ENCODE measurements at places on chromosomes 1 and 21. TPM values are rescaled to one million over a fixed set of nuclear protein-coding genes. Genes with fewer than 3 reads are reported as not detected.

DNA sequence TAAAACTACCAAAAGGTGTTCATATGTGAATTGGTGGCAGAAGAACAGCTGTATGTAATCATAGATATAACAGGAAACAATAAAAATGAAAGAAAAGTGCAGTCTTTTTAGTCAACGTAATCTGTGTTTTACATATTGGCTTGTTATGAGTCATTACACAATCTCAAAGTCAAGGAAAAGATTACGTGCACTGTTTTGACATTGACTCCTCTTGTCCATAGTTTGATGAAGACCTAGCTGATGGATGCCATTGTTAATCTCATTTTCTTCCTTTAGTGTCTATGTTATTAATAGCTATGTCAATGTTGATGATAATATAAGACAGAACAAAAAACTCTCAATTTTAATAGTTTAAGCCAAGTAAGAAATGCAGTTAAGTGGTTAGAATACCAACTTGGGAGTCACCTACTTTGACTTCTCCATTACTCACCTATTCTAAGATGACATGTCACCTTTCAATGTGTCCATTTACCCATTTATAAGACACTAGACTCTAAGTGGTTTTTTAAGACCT lies 84.5 kb upstream of the SAMSN1 start:
- no peak for DNase-seq
- no peak overlapping the region for H3K4me3 ChIP-seq
- H3K27me3 ChIP-seq: no peaks in the 10 kb centered on the region
- H3K27ac ChIP-seq: no peak overlapping the region
- H3K4me1 ChIP-seq: no peaks in the 10 kb centered on the region
- no peaks in the 10 kb centered on the region for H3K36me3 ChIP-seq

- no peak for DNase-seq
- H3K36me3 ChIP-seq: no peaks in the 10 kb centered on the region
- H3K27ac ChIP-seq: no peak overlapping the region
- no peaks in the 10 kb centered on the region for H3K27me3 ChIP-seq
- H3K4me3 ChIP-seq: no peak overlapping the region
- H3K4me1 ChIP-seq: peaks cover 39% of the 10 kb centered on the region
These were observed 82.2 kb upstream of the LMO4 start for GRCh38 chr1:87246436-87246835.

DNA sequence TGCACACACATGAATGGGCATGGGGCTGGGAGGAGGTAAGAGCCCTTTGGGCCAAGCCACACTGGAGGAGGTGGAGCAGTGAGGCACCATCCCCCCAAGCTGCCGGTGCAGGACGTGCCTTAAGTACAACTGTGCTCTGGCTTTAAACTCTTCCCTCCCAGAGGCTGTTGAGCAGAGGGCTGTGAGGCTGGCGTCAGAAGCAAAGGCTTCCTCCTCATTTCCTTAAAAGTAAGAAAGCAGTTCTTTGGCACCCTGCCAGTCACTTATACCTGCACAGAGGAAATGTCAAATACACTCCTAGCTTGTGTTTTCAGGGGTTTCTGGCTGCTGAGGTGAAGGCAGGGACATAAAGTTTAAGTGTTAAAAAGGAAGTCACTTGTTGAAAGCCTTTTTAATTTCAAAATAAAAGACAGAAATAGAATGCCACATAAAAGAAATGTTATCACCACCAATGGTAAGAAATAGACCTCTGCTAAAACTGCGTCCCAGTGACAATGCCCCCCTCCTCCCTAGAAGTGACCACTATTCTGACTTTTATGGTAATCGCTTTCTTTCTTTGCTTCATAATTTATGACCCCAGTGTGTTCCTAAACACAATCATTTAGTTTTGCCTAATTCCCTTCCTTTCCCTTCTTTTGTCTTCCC lies 33.0 kb downstream of the LAMC2 start:
- no peak overlapping the region for H3K27ac ChIP-seq
- peaks cover 22% of the 10 kb centered on the region for H3K36me3 ChIP-seq
- H3K4me3 ChIP-seq: no peak overlapping the region
- no peaks in the 10 kb centered on the region for H3K27me3 ChIP-seq
- DNase-seq: no peak

- no peak overlapping the region for H3K4me3 ChIP-seq
- no peaks in the 10 kb centered on the region for H3K4me1 ChIP-seq
- no peaks in the 10 kb centered on the region for H3K27me3 ChIP-seq
These were observed 21.9 kb downstream of the SH2D2A start for GRCh38 chr1:156794506-156795373.

DNA sequence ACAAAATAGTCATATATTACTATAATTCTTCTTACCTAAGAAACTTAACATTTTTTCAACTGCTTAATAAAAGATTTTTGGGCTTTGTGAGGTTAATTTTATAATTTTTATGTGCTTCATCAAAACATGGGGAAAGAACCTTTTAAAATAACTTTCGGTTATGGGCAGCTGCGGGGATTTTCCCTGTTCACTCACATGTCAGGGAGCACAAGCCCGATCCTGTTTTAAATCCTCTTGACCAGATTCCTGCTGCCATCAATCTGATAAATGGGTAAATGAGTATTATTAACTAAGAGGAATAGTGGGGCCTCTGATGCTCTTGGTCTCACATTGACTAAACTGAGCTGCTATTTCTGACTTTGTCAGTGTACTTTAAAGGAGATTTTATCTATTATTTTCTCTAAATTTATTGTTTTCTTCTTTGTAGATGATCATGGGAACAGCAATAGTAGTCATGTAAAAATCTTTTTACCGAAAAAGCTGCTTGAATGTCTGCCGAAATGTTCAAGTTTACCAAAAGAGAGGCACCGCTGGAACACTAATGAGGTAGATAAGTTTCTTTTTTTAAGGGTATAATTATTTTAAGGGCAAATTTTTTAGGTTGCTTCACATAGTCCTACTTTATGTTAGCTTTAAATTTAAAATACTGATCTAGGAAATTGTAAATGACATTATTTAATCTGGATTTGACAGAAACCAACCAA lies 39.6 kb downstream of the CAMTA1 start:
- no peaks in the 10 kb centered on the region for H3K27me3 ChIP-seq
- no peak overlapping the region for H3K27ac ChIP-seq
- H3K4me3 ChIP-seq: no peak overlapping the region

Gene NTMT2
- not detected for total RNA-seq

- no peak overlapping the region for H3K4me3 ChIP-seq
- DNase-seq: no peak
- peaks cover 26% of the 10 kb centered on the region for H3K4me1 ChIP-seq
- no peaks in the 10 kb centered on the region for H3K36me3 ChIP-seq
- no peaks in the 10 kb centered on the region for H3K27me3 ChIP-seq
These were observed 81.0 kb upstream of the AKT3 start for GRCh38 chr1:243930822-243931671.

GRCh38 chr1:55329091-55329490 lies 113.9 kb upstream of the USP24 start:
- no peaks in the 10 kb centered on the region for H3K36me3 ChIP-seq
- no peak overlapping the region for H3K4me3 ChIP-seq
- no peaks in the 10 kb centered on the region for H3K27me3 ChIP-seq
- DNase-seq: no peak
- no peak overlapping the region for H3K27ac ChIP-seq

- H3K27ac ChIP-seq: no peak overlapping the region
- no peak for DNase-seq
- H3K4me1 ChIP-seq: no peaks in the 10 kb centered on the region
- no peaks in the 10 kb centered on the region for H3K36me3 ChIP-seq
These were observed 2.3 kb upstream of the TCP10L start for GRCh38 chr21:32587651-32588050.

- DNase-seq: no peak
- no peaks in the 10 kb centered on the region for H3K27me3 ChIP-seq
- peaks cover 26% of the 10 kb centered on the region for H3K36me3 ChIP-seq
These were observed 725 bp downstream of the RTCA start for GRCh38 chr1:100266741-100267140.

DNA sequence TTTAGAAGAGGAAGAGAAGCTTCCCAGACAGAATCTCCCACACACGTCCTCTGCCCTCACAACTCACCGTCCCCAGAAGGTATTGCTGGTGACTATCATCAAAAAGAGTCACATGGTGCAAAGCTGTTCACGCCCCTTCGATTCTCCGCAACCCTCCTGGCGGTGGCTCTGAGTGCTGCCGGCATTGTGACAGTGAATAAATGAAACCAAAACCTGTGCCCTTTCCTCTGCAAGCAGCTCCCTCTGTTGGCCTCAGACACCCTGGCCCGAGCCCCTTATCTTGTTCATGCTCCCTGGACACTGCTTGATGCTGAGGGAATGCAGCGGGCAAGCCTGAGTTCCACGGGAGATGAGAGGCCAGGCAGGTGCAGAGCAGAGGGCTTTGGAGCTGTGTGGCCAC lies 510.3 kb downstream of the NPHP4 start:
- no peaks in the 10 kb centered on the region for H3K4me1 ChIP-seq
- H3K4me3 ChIP-seq: no peak overlapping the region
- H3K27ac ChIP-seq: no peak overlapping the region

Gene TRIM67
- total RNA-seq: not detected

DNA sequence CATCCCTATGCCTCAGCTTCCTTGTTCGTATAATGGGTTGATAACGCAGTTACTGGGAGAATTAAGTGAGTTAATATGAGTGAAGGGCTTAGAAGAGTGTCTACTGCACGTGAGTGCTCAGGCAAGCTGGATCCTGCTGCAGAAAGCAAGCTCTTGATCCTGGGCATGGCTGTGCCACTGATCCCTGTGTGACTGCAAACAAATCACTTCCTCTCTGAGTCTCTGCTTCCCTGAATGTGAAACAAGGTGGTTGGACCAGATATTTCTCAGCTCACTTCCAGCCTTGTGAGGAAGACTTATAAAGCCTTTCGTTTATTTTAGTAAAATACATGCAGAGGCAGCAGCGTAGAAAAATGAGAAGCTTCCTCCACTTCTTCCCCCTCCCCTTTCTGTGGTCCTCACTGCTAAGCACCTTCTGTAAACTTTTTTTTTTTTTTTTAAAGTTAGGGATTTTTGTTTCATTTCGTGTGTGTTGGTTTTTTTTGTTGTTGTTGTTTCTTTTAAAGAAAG lies 13.8 kb downstream of the PSEN2 start:
- H3K36me3 ChIP-seq: peaks cover 27% of the 10 kb centered on the region
- no peak overlapping the region for H3K4me3 ChIP-seq
- no peak overlapping the region for H3K27ac ChIP-seq

DNA sequence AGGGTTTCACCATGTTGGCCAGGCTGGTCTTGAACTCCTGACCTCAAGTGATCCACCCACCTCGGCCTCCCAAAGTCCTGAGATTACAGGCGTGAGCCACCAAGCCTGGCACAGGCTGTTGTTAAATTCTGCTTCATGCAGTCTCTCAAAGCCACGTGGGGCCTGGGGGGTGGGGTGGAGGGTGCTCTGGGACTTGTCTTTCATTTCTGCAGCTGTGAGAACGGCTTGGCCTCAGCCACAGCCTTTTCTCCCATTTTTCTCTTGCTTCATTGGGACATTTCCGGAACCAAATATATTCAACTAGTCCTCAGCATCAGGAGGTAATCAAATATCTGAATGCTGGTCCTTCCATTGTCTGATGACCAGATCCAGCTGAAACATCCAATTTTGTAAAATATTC lies 27.6 kb upstream of the KCNE2 start:
- no peak overlapping the region for H3K27ac ChIP-seq
- 0 out of 2 replicates have a peak, but pooled peaks cover 3% of the 10 kb centered on the region for H3K27me3 ChIP-seq
- H3K4me1 ChIP-seq: no peaks in the 10 kb centered on the region
- H3K36me3 ChIP-seq: no peaks in the 10 kb centered on the region

Gene PLA2G2F
- 0.20 TPM for total RNA-seq

Gene HES3
- total RNA-seq: not detected

DNA sequence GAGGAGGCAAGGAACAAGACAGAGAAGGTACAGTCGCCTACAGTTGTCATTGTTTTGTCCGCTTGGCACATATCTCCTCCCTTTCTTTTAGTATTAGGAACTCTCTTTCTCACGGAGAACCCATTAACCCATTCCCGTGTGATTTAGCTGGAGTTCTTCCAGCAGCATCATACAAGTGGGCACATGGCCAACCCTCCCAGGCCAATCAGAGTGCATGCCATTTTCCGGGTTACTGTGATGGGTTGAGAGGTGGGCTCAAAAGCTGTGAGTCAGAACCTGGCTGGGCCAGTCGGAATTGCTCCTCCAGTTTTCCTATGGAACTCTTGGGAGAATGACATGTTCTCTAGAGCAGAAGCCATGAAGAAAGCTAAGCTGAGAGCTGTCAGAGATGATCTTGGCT lies 83.1 kb upstream of the SOD1 start:
- DNase-seq: no peak
- no peak overlapping the region for H3K27ac ChIP-seq
- H3K36me3 ChIP-seq: no peaks in the 10 kb centered on the region
- no peaks in the 10 kb centered on the region for H3K27me3 ChIP-seq

Gene CHRM3
- total RNA-seq: 6.1 TPM

Gene OR2T8
- total RNA-seq: not detected

GRCh38 chr1:11443043-11443442 lies 35.9 kb upstream of the DISP3 start:
- H3K36me3 ChIP-seq: no peaks in the 10 kb centered on the region
- H3K4me3 ChIP-seq: no peak overlapping the region
- DNase-seq: no peak
- H3K4me1 ChIP-seq: no peaks in the 10 kb centered on the region
- peaks cover 98% of the 10 kb centered on the region for H3K27me3 ChIP-seq

Gene RGS16
- total RNA-seq: 0.25 TPM

Gene CA6
- not detected for total RNA-seq

Gene GBP5
- total RNA-seq: not detected

Gene DPT
- total RNA-seq: not detected

- DNase-seq: no peak
- H3K36me3 ChIP-seq: no peaks in the 10 kb centered on the region
- H3K27ac ChIP-seq: no peak overlapping the region
- no peak overlapping the region for H3K4me3 ChIP-seq
- no peaks in the 10 kb centered on the region for H3K27me3 ChIP-seq
These were observed 14.7 kb downstream of the BTBD19 start for GRCh38 chr1:44822981-44823451.

DNA sequence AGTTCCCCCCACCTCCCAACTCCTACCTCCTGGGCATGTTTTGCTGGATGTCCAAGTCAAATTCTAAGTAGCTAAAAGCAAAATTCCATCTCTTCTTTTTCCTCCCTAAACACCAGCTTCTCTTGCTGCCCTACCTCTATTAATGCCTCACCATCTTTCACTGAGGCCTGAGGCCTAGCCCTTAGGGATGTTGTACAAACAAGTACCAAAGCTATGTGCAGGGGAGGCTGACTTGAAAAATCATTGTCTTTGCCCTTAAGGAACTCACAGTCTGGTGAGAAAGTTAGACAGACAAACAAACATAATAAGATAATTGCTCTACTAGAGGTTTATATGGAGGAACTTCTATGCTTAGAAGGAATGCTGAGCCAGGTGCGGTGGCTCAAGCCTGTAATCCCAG lies 25.3 kb upstream of the SYNC start:
- H3K4me1 ChIP-seq: peaks cover 20% of the 10 kb centered on the region
- no peak overlapping the region for H3K27ac ChIP-seq
- H3K36me3 ChIP-seq: no peaks in the 10 kb centered on the region
- H3K27me3 ChIP-seq: no peaks in the 10 kb centered on the region

Data from PC-9 (cell line).